ENCODE measurements at places on chromosomes 5 and 9.

GRCh38 chr9:4886698-4887097, 94.0 kb downstream of the RCL1 start:
- no peak for DNase-seq

GRCh38 chr5:27171761-27172261, 133.4 kb upstream of the CDH9 start:
- no peak for DNase-seq

DNA sequence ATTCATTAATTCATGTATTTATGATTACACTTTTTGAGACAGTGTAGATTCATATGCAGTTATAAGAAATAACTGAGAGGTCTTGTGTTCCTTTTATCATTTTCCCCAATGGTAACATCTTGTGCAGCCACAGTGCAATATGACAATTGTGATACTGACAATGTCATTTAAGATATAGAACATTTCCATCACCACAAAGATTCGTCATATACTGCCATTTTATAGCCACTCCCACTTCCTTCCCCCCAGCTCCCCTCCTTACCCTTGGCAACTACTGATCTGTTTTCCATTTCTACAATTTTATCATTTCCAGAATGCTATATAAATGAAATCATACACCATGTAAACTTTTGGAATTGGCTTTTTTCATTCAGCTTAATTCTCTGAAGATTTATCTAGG, 53.8 kb downstream of the NR2F1 start:
- no peak for DNase-seq

DNA sequence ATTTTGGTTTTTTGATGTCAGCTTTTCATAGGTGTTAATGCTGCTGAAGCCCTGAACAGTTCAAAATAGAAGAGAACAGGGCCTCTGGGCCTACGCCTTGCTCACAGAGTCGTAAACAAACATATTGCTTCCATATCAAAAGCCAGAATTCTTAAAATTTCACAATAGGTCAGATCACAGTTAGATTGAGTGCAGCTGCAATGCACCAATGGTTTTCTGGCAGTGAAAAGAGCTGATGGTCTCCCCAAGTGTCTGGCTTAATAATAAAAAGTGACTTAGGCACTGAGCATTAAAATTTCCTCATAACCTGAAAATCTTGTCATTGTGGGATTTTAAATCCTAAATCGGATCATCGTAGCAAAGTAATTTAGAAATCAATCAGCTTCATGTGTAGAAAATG, 493.0 kb downstream of the CAAP1 start:
- DNase-seq = no peak

DNA sequence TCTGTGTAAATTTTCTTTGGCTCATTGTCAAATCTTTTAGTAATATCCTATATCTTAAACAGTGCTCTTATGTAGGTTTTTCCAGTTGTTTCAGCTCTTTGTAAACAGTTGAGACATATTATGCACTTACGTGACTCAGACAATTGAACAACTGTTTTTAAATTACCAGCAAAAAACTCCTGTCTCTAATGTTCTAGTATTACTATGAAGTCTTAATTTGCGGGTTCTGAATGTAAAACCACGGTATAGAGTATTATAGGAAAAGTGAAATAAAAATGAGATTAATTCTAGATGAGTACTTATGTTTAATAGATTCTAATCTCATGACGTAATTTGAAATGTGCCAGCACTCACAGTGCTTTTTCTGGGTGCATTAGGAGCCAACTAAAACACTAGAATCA, 136.0 kb downstream of the GDNF start:
- no peak for DNase-seq

DNA sequence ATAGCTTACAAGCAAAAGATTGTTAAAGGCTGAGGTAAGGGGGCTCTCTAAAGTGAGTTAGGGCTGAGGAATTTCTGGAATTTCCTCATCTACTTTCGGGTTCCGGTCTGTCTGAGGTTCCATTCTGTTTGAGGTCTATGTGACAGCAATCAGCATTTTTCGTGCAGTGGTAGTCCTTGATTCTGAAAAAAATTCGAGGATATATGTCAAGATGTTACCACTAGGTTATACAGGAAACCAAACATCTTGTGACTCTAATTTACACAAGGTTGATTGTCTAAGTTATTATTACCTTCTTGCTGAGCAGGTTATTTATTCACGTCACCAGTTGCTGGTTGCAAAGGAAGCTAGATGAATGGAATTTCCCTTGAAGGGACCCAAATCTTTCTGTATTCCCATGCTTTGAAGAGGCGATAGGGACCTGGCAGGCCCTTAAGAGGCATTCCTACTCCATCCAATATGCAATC, 35.2 kb downstream of the RLN2 start:
- no peak for DNase-seq

GRCh38 chr5:1745123-1745795, 54.4 kb downstream of the MRPL36 start:
- no peak for DNase-seq

DNA sequence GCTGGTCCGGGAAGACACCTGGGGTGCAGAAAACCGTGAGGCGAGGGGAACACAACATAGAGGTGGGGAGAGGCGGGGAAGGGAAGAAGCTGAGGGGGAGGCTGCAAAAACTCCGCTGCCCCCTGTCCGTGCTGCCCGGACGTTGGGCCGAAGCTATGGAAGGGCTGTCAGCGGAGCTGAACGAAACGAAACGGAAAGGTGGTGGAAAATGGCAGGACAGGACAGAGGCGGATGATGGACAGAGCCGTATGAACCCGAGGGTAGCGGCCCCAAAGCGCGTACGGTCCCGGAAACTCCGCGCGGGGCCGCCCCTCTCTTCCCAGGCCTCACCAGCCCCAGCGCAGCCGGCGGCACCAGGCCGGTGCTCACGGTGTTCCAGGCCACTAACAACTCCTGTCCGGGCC, 272 bp downstream of the ANAPC2 start:
- DNase-seq = no peak

GRCh38 chr5:120082316-120083068, 381.6 kb upstream of the PRR16 start:
- DNase-seq = no peak

DNA sequence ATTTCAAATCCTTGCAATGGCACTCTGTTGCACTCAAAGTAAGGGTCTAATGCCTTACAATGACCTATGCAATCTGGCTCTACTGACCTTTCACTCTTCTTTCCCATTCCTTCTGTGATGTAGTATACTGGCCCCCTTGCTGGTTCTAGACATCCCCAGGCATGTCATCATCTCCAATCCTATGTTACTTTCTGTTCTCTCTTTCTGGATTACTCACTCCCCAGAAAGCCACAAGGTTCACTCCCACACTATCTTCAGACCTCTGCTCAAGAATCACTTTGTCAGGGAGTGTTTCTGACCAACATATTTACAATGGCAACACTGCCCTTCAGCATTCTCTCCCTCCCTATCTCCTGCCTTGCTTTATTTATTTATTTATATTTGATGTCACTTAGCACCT, 802.2 kb upstream of the WWC1 start:
- DNase-seq = no peak

DNA sequence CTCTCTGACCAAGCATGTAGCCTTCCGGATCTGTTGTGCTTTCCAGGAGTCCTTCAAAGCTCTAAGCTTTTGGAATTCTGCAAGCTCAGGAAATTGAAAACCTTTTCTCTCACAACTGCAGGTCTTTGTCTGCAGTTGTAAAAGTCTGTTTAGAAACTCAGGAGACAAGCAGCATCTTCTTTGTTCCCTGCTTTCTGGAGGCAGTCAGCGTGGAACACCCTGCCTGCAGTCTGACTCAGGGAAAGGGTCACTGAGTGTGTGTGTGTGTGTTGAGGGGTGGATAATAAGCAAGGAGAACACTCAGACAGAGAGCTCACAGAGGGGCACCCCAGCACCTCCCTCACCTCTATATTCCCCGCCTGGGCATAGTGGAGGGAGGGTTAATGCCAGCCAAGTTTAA, 29.1 kb downstream of the KCNIP1 start:
- no peak for DNase-seq

DNA sequence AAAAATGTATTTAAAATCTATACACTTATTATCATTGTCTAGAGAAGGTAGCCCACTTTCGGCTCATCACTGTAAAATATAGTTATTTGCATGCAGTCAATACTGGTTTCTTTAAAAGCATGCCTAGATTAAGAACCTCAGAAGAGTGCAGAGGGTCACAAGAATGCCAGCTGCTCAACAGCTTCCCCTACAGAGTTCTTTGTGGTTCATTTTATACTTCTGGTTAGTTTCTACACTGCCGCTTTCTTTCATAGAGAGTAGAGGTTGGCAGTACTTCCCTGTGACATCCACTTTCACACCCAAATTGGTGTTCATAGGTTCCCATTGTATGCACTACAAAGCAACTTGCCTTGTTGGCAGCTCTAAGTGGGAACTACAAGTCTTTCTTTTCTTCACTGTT, 137.3 kb downstream of the KIAA0825 start:
- DNase-seq = no peak

DNA sequence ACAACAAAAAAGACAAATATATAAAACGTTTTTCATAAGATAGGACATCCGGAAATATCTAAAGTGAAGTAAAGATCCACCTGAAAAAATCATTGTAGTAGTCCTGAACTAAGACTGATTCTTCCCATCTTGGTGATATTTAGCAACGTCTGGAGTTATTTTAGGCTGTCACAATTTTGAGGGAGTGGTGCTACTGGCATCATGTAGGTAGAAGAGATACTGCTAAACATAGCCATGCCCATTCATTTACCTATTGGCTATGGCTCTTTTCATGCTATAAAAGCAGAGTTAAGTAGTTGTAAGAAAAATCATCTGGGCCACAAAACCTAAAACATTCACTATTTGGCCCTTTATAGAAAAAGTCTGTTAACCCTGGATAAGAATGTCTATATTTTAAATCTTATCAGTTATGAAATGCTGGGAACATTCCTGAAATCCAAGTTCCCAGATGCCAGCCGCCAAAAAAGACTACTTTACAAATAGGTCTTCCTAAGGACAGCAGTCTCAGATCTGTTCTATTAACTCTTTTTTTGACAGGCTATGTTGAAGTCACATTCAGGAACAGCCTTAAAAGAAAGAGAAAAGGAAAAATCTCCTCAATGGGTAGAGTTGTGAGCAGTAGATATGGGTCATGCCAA, 27.0 kb downstream of the RAPGEF6 start:
- DNase-seq = no peak

DNA sequence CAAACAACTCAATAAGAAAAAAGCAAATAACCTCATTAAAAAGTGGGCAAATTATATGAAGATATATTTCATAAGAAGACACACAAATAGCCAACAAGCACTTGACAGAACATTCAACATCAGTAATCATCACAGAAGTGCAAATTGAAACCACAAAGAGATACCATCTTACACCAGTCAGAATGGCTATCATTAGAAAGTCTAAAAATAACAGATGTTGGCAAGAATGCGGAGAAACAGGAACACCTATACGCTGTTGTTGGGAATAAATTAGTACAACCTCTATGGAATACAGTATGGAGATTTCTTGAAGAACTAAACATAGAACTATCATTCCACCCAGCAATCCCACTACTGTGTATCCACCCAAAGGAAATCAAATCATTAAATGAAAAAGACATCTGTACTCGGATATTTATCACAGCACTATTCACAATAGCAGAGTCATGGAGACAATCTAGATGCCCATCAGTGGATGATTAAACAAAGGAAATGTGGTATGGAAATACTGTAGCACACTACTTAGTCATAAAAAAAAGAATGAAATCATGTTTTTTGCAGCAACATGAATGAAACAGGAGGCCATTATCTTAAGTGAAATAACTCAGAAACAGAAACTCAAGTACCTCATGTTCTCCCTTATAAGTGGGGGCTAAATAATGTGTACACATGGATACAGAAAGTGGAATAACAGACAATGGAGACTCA, 106.8 kb upstream of the FST start:
- DNase-seq = no peak

- DNase-seq = no peak
Observed at GRCh38 chr5:180590543-180591310, 572 bp downstream of the SCGB3A1 start.

- DNase-seq = no peak
Observed at GRCh38 chr5:54440456-54440893, 15.0 kb upstream of the HSPB3 start.

DNA sequence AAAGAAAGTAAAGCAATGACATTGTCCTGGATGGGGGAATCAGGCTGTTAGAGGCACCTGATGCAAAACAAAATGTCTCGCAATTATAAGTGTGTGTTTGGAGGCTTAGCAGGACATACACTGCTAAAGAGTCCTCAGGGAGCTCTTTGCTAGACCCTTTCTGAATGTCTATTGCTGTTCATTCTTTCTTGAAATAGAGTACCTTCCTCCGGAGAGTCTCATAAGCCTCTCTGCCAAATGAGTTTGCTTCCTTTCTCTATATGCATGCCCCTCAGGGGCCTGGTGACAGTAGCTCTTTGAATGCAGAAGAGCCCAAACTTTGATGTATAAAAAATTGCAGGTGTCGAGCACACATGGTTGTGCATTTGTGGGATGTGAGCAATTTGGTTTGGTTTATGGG, 26.4 kb upstream of the ADAMTSL1 start:
- DNase-seq = no peak

DNA sequence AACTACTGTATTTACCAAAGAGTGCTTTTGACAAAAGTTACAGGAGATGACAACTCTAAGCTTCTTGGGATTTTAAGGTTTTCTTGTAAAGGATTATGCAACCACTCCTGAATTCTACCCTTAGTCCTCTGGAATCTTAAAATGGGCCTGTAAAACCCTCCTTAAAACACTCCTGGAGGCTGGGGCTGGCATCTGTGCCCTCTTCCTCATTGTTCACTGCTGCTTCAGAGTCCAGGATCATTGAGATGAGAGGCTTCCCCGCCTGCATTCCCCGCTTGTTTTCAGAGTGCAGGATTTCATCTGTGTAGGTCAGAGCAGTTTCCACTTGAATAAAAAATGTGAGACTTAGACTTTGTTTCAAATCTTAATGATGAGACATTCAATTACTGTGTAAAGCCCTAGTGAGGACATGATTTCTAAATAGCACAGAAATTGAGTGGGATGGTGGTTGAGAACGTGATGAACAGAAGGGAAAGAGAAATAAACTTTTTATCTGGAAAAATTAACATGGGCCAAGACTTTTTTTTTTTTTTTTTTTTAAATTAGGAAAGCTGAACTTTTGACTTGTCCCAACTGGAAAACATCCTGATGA, 40.4 kb downstream of the PCSK5 start:
- no peak for DNase-seq

DNA sequence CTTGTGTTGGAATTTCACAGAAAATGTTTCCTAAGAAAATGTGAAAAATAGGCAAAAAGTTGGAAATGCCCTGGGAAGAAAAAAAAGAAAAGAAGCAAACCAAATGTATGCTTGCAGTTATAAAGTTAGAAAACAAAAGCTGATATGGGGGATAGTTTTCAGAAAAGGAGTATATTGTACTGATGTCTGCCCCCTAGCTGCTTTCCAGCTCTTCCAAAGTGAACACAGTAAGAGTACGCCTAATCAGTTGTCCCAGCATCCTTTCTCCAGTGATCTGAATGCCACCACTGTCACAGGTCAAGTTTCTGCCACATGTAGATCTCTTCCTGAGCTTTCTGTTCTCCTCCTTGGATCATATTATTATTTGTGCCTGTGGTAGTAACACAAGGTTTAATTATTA, 5.8 kb downstream of the TYRP1 start:
- no peak for DNase-seq
